ENCODE measurements at places on chromosomes 13 and 19.

GRCh38 chr19:1169921-1170885, 3.9 kb downstream of the SBNO2 start:
- DNase-seq, result no peak

DNA sequence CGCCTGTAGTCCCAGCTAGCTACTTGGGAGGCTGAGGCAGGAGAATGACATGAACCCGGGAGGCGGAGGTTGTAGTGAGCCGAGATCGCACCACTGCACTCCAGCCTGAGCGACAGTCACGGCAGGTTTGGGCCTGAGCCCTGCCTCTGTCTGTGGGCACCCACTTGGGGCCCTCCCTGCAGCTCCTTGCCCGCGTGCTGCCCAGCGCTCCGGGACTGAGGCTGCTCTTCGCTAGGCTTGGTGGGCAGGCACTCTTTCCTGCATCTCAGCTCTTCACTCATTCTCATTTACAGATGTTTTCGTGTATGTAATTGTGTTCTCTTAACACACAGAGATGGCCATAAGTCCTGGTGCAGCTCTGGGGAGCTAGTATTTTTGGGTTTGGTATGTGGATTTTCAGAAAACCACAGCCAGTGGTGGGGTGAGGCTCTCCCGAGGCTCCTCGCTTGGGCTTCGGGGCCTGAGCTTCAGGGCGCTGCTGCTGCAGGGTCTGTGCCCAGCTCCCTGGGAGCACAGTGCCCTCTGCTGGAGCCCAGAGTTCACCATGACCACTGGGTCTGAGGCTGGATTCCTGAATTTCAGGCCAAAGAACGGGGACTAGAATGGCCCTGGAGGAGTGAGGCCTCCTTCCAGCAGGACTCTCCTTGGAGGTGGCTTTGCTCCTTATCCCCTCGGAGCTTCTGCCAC, 15.2 kb downstream of the UPF1 start:
- peak; percentile 78 for DNase-seq

GRCh38 chr19:3548606-3549005, 8.8 kb downstream of the MFSD12 start:
- DNase-seq, result peak; percentile 76

- no peak for DNase-seq
Measured at GRCh38 chr13:77660841-77661250, 36.6 kb upstream of the SLAIN1 start.

- no peak for DNase-seq
Measured at GRCh38 chr19:55258476-55258827, 365 bp downstream of the PPP6R1 start.

DNA sequence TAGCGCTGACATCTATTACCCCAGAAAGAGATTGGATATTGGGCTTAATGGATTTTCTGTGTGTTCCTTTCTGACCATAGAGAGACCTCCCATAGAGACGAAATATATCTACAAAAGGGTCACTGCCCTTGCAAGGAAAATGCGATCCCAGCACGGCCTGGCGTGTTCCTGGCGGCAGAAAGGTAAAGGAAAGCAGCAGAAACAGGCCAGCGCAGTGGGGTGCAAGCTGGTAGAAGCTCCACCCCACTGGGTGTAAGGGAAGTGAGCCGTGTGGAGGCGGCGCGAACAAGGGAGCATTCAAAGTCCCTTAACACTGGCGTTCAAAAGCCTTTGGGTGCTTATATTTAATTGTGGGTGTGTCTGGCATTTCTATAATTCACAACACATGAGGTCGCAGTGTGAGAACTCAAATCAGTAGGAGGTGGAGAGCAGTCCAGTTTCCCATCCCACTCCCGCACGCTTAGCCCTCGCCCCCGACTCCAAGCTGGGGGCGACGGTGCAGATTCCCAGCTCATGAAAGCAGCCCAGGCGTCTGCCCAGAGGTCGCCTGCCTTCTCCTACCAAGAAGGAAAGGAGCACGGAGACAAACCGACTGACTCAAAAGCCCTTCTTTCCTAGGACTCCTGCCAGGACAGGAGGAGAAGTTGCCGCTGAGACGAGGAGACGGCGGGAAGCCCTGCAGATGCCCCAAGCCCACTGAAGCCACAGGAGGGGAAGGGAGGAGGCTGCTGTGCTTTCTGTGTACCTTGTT, 478.4 kb downstream of the FOXO1 start:
- DNase-seq, result no peak
